Mesothelial cell of epicardium (in vitro differentiated cells): ENCODE measurements at places on chromosomes 5 and 9. TPM values are rescaled to one million over a fixed set of nuclear protein-coding genes. Genes with fewer than 3 reads are reported as not detected.

GRCh38 chr5:2725980-2726765, 25.3 kb downstream of the IRX2 start:
- no peak overlapping the region for H3K4me3 ChIP-seq
- H3K27ac ChIP-seq = no peak overlapping the region
- H3K27me3 ChIP-seq = peaks cover 88% of the 10 kb centered on the region
- peaks cover 5% of the 10 kb centered on the region for H3K4me1 ChIP-seq

GRCh38 chr9:127857278-127857677, 2.8 kb upstream of the ENG start:
- no peak overlapping the region for H3K27ac ChIP-seq
- H3K4me3 ChIP-seq = no peak overlapping the region
- no peak for DNase-seq

DNA sequence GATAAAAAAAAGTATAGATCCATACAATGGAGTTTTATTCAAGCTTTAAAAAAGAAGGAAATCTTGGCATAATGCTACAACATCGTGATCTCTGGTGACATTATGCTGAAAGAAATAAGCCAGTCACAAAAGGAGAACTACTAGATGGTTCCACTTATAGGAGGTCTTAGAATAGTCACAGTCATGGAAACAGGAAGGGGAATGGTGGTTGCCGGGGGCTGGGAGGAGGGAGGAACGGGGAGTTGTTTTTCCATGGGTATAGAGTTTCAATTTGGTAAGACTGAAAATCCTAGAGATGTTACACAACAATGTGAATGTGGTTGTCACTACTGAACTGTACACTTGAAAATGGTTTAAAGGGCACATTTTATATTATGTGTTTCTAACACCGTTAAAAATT, 94.5 kb downstream of the CFAP90 start:
- no peak overlapping the region for H3K27ac ChIP-seq
- no peaks in the 10 kb centered on the region for H3K36me3 ChIP-seq
- H3K27me3 ChIP-seq = peaks cover 22% of the 10 kb centered on the region

DNA sequence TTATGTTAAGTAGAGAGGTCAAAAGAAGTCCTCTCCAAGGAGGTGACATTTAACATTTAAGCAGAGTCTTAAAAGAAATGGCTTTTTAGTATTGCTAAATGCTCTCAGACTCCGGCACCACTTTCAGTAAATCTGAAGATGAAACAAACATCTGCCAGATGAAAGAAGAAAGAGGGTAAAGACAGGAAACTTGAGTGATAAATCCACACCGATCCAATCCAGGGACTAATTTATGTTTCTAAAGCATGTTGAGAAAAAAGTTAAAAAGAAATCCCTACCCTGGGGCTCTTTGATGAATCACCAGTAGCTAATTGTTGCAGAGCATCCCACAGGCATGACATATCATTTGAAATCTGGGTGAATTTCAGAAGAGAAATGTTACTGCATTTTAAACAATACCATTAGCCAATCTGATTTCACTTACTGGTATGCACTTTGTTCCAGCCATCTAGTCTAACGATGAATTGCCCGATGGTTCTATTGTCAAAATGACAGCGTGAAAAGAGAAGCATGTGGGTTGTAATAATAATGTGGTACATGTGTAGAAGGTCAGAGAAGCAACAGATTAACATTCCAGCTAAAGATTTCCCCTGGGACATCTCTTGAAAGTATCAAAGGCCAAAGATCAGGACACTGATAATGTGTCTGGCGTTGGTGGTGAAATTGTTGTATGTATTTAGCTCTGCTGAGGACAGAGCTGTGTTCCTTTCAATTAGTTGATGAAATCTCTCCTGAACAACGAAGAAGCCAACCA, 485.7 kb downstream of the CSNK1G3 start:
- no peak overlapping the region for H3K4me3 ChIP-seq
- H3K4me1 ChIP-seq = peaks cover 59% of the 10 kb centered on the region
- H3K27me3 ChIP-seq = peaks cover 1% of the 10 kb centered on the region
- DNase-seq = no peak
- H3K27ac ChIP-seq = no peak overlapping the region

Gene PALM2AKAP2
- 39.7 to 45.1 TPM (median 43.6 TPM) in 3 replicates for total RNA-seq
